Kasumi-1 (cell line): ENCODE measurements at places on chromosomes 1 and 21.

- no peak for DNase-seq
Observed at GRCh38 chr21:39388811-39389155, 39.9 kb upstream of the HMGN1 start.

- no peak for DNase-seq
Observed at GRCh38 chr1:35559317-35559944, 1.8 kb downstream of the NCDN start.

DNA sequence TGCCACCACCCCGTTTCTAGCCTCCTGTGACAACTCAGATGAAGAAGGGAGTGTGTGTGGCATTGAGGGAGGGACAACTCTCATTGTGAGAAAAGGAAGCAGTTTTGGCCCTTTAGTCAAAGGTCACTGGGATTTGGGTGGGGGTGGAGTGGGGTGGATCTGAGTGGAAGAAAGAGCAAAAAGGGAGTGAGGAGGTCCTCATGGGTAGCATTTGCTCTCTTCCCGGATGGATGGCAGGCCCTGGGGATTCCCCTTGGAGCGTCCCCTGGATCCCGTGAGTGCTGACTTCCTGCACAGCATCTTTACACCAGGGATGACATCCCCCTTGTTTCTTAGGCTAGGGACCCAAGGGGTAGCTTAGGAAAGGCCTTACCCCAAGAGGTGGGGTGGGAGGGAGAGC lies 460 bp downstream of the SERPINC1 start:
- no peak for DNase-seq

- DNase-seq: no peak
Observed at GRCh38 chr1:25134801-25135461, 97.4 kb downstream of the SYF2 start.

DNA sequence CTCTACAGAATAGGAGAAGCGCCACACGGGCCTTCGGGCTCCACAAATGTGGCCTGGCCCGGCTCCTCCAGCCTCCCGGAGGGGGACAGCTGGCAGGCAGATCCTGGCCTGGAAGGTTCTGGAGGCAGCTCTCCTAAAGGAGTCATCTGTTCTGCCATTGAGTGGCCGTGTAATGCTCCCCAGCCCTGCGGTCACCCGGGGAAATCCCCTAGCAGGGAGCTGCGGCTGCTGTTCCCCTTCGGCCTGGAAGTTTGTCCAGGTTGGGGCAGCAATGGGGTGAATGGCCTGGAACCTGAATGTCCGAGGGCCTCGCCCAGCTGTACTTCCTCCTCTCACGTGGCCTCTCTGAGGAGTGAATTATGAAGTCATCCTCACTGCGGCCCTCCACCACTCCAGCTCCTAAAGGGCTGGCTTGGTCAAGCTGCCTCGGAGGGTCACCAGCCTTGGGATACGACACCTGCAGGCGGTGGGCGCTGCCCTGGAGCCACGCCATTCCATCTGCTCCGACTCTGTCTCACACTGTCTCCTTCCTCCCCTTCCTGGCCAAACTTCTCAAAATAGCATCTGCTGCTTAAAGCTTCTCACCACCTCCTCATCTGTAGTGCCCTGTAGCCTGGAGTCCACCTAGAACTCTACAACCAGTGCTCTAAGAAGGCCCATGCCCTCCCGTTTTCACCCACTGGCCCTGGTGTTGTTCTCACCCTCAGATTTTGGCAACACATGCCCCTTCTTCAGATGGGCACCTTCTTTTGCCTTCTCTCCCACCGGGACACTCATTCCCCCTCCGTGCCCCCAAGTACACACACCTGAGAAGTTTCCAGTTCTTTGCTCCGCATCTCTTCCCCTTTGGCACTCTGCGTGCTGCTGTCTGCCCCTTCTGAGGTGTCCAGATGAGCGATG lies 54.4 kb upstream of the TMPRSS2 start:
- DNase-seq: no peak
